ENCODE measurements at places on chromosomes 2 and 18.

- DNase-seq: no peak
These were observed 29.5 kb downstream of the SLC39A10 start for GRCh38 chr2:195686564-195686963.

- no peak for DNase-seq
These were observed 32.1 kb downstream of the CLASP1 start for GRCh38 chr2:121617042-121617599.

- DNase-seq: no peak
These were observed 9.9 kb downstream of the OR6B3 start for GRCh38 chr2:240043279-240043989.

GRCh38 chr2:22885245-22885644 lies 499.7 kb upstream of the KLHL29 start:
- no peak for DNase-seq

- DNase-seq: no peak
These were observed 78.9 kb downstream of the MEMO1 start for GRCh38 chr2:31931916-31932315.

DNA sequence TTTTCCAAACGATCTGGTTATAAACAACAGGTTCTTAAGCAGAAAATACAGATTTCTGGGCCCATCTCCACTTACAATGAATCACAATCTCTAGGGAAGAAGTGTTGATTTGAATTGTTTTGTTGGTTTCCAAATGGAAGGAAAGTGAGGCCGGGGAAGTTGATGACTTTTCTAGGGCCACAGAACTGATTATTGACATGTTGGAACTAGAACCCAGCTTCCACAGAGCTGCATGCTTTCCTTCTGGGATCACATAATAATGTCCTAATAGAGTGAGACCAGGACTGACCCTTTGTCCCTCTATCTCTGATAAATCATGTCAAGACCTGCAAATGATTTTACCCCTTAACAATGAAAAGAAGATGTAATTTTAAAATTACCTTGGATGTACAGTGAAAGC lies 332.2 kb downstream of the OSR1 start:
- no peak for DNase-seq

GRCh38 chr18:13147130-13147529 lies 71.4 kb upstream of the LDLRAD4 start:
- DNase-seq: no peak

DNA sequence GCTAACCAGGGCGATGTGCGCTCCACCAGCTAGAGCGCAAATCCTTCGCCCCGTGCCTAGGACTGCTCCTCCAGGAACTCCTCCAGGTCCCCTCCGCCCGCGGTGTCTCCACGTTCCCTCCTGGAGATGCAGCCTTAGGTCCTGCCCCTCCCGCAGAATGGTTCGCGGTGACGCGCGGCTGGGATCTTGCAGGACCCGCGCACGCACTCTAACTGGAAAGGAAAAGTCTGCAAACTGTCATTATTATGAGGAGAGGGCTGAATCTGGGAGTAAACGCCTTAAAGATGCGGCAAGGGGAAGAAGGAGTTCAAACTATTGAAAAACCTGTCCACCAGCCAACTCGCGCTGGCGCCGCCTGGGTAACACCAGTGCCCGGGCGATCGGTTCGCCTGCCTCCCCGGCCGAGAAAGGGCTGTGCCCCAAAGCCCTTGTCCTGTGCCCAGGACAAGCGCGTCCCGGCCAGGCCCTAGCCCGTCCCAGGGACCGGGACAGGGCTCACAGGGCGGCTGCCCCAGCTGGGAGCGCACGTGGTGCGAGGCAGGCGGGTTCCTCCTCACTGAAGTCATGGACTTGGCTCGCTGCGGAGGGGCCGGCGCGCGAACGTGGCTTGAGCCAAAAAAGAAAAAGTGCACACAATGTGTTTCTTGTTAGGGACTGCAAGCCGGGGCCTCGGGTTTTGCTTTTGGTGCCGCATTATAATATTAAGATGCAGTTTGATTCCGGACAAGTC lies 5.5 kb upstream of the ID2 start:
- DNase-seq: no peak

- DNase-seq: no peak
These were observed 65.7 kb downstream of the PXDN start for GRCh38 chr2:1678609-1679008.

- no peak for DNase-seq
These were observed 273.2 kb downstream of the BCL11A start for GRCh38 chr2:60280238-60280637.

Data from SK-N-MC (cell line).